Posterior cingulate gyrus (tissue), 11 donors: ENCODE measurements at places on chromosomes 6 and 20.

GRCh38 chr6:137259349-137259748 lies 40.2 kb upstream of the IFNGR1 start:
- no peak for DNase-seq

DNA sequence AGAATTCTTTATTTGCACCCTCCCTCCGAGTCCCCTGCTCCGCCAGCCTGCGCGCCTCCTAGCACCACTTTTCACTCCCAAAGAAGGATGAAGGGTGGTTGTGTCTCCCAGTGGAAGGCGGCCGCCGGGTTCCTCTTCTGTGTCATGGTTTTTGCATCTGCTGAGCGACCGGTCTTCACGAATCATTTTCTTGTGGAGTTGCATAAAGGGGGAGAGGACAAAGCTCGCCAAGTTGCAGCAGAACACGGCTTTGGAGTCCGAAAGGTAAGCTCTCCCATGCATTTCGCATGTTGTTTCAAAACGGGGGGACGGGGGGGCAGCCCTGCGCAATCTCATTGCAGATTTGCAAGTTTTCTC lies 357 bp downstream of the PCSK2 start:
- no peak for DNase-seq

GRCh38 chr6:90256698-90257485 lies 39.8 kb downstream of the BACH2 start:
- DNase-seq, result no peak

- DNase-seq, result no peak
Observed at GRCh38 chr6:142756215-142756630, 188.8 kb downstream of the HIVEP2 start.

- DNase-seq, result peak; percentile 74
Observed at GRCh38 chr6:53734473-53735299, 60.1 kb upstream of the LRRC1 start.

DNA sequence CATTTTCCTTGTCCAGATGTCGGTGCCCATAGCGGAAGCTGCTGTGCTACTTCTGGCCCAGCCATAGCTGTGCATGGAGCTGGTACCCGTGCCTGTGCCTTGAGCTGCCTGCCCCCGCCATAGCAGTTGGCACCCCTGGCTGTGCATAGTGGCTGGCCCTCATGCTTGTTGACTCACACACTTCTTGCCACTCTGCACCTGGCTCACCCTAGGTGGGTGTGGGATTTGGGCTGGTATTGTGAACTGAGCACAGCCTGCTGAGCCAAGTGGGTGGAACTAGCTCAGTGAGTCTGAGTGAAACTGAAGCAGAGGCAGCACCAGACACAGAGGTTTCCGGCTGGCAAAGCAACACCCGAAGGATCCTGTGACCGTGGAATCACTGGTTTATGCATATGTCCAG lies 689.5 kb upstream of the EYS start:
- no peak for DNase-seq

GRCh38 chr20:6533351-6533750 lies 234.1 kb upstream of the BMP2 start:
- no peak for DNase-seq

DNA sequence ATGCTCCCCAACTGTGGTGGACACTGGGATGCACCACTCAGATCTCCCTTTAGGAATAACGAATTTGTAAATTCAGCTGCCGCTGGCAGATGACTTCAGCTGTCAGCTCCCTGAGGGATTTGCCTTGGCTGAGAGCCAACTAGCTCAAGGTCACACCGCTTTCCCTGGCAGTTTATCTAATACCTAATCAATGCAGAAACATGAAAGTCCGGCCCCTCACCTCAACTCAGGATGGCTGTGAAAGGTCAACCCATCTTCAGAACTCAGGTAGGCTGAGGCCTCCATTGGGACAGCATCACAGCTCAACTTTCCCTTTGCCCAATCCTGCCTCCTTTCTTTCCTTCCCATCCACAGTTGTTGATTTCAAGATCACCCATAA lies 22.8 kb upstream of the SCGN start:
- no peak for DNase-seq

GRCh38 chr6:72418495-72418894 lies 203.4 kb upstream of the KCNQ5 start:
- peak; percentile 86 for DNase-seq

DNA sequence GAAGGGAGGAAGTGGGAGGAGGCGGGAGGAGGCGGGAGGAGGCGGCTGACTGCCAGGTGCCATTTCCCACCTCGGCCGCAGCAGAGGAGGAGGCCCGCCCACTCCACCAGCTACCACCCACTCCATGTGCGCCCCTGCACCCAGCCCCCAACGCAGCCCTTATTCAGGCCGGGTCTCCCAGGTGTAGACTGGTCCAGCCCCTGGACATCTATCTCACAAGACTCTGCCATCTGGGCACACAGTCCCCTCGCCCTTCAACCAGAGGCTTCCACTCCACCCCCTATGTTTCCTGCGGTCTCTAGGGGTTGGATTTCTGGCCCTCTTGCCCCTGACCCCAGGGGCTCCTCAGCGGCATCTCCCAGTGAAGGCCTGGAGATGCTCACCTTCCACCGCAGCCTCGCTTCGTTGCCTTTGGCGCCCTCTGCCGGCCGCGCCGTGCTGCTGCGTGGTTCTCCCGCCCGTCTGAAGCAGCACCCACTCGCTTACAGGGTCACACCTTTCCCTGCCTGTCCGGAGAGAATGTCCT lies 32.6 kb upstream of the FAM83D start:
- peak; percentile 95 for DNase-seq

GRCh38 chr6:159815410-159815809 lies 15.3 kb downstream of the PNLDC1 start:
- DNase-seq, result no peak

- DNase-seq, result peak; percentile 25
Observed at GRCh38 chr6:43972179-43972912, 154.9 kb downstream of the MRPL14 start.

- DNase-seq, result no peak
Observed at GRCh38 chr6:36676141-36677058, 2.1 kb upstream of the CDKN1A start.

GRCh38 chr6:84977363-84977705 lies 212.9 kb upstream of the TBX18 start:
- no peak for DNase-seq

DNA sequence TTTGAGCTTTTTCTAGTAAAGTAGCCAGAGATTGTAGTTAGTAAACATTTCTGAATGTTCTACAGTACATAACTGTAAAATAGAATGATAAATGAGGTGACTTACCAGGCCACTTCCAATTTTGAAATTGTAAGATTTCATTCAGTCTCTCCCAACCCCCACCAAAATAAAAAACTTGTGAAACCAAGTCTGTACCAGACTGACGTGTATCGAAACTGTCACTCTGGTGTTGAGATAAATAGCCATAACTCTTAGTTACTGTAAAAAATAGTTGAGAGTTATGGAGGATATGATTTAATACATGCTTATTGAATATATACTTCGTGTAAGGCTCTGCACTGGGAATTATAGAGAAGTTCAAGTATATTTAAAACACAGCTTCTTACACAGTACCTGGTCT lies 455.7 kb downstream of the PLCB1 start:
- no peak for DNase-seq

GRCh38 chr6:35544769-35545361 lies 32.2 kb upstream of the TULP1 start:
- no peak for DNase-seq

- DNase-seq, result no peak
Observed at GRCh38 chr6:169371344-169372127, 117.9 kb upstream of the THBS2 start.

DNA sequence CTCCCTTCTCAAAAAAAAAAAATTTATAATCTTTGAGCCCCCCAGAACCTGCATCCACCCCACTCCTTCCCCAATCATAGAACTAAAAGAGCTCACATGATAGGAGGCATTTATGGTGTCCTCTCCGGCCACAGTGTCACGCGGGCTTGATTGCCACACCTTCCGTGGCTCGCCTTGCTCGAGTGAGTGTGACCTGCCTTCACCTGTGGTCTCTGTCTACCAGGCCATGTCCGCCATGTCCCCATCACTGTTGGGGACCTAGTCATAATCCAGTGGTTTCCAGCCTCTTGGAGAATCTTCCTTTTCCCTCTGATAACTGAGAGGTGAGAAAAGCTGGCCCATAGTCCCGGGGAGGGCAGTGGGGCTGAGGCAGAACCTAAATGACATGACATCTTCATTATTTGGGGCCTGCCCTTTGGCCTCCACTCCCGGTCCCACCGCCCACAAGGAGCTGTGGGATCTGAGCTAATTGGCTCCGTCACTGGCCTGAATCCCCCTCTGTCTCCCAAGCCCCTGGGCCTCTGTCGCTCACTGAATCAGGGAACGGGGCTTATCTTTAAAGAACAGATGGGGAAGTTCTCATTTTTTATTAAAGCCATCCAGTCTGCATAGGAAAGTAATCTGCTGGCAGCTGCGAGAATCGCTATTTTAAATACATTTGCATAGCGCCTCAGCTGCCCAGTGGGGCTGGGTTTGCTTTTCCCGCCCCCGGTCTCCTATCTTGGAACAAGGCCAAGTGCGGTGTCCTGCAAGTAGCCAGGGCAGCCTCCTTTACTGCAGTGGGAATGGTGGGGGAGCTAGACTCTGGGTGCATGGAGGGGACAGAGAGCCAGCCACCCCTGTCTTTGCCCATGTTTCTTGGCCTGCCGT lies 197.6 kb upstream of the PMEPA1 start:
- DNase-seq, result no peak

DNA sequence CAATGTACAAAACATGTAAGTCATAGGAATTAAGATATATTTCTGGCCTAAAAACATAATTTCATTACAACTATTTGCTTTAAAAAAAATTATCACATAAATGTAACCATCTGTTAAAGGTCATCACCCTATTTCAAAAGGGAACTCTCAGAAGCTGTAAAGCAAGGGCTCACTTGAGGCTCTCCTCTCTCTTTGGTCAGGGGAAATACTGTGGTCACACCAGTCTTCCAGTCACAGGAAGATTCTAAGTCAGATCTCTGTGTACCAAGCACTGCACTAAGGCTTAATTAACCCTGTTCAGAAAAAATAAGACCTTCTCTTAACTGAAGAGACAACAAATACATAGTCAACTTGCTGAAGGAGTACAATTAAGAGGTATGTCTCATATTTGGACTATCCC lies 75.6 kb downstream of the MMS22L start:
- no peak for DNase-seq

GRCh38 chr20:13995841-13996240 lies 525 bp downstream of the MACROD2 start:
- DNase-seq, result peak; percentile 88
